ENCODE measurements at places on chromosomes 4 and X.
A peak's percentile ranks its signal among the peaks of the same experiment; 100 is the strongest.

DNA sequence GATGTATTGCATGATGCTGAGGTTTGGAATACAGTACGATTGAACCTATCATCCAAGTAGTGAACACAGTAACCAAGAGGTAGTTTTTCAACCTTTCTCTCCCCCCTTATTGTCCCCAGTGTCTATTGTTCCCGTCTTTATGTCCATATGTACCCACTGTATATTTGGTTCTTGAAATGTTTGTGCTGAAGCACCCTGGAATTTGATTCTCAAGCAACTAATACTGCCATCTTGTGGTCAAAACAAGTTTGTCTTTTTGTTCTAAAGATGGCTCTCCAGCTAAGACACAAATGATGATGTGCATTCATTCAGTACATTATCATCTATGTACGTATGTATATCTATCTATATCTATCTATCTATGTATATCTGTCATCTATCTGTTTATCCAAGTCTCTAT, 33.5 kb upstream of the DCX start:
- peak; percentile 7 for DNase-seq

GRCh38 chrX:44876086-44876485, 3.1 kb downstream of the KDM6A start:
- DNase-seq: no peak

DNA sequence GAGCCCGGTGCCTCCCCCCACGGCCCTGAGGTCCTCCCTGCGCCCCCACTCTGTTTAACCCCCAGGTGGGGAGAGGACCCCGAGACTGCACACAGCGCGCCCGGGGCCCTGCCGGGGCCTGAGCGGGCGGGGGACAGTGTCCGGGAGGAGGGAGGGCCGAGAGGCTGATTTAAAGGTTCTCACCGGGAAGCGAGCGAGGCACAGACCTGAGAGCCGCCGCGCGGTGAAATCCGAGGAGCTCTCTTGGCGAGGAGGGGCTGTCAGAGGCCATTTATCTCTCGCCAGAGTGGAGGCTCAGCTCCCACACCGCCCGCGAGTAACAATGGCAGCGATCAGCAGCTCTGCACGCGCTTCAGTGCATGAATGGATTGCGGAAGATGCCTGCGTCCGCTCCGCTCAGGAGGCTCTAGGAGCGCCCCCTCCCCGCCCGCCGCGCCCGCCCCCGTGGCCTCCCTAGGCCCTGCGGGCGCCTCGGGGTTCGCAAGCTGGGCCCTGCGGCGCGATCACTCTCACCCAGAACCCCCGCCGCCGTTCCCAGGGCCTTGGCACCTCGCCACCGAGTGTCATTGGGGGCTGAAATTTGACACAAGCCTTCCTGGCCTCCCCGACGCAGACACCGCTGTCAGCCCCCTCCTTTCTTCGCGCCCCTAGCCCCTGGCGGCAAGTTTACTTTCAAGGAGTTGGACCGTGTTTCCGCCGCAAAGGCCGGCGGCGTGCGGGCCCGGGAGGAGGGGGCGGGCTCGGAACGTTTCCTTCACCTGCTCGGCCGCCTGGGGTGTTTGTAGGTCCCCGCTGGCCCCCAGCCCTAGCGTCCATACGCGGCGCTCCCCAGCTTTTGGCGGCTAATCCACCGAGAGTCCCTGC, 48.7 kb upstream of the BCOR start:
- peak; percentile 17 for DNase-seq

DNA sequence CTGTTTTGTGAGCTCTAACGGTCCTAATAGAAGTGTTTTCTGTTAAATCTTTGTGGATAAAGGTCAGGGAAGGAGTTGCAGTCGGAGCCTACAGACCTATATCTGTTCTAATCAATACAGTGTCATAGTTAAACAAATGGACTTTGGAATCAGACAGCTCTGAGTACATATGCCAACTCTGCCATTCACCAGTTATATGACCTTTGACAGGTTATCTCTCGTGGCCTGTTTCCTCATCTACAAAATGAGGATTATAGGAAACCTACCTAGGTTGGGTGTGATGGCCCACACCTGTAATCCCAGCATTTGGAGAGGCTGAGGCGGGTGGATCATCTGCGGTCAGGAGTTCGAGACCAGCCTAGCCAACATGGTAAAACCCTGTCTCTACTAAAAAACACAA, 89.7 kb downstream of the MID1IP1 start:
- DNase-seq: no peak

GRCh38 chr4:134807231-134807745, 605.7 kb upstream of the PABPC4L start:
- peak; percentile 1 for DNase-seq

GRCh38 chr4:60655356-60655755, 544.8 kb upstream of the ADGRL3 start:
- DNase-seq: no peak

GRCh38 chr4:96099031-96099430, 259.1 kb downstream of the PDHA2 start:
- DNase-seq: no peak

DNA sequence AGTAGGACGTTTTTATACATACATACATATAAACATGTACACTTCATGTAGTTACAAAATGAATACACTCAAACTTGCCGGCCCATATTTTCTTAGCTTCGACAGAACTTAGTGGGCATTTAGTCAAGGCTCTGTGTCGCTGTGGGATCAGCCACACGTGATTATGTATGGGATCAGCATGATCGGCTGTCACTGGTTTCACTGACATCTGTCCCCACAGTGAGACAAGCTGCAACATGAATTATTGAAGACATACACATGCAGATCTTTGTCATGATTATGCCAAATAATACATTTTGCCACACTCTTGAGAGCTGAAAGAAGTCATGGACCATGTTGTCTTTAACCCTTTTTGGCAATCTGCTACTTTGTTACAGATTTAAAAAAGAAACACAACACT, 38.2 kb upstream of the NAA11 start:
- no peak for DNase-seq

DNA sequence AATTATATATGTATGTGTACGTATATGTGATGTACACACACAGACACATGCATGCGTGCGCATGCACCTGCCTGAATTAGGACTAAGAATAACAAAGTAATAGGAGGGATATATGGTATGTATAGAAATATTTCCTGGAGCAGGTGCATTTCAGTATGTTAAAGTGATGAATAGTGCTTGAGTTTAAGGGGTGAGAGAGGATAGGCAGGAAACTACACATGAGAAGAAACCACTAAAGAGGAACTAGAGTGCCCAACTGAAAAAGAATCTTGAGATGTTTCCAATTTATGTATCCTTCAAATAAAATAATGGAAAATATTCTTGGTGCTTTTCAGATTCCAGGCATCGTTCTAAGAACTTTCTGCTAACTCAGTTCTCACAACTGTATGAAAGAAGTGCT, 52.6 kb upstream of the UNC5C start:
- no peak for DNase-seq

DNA sequence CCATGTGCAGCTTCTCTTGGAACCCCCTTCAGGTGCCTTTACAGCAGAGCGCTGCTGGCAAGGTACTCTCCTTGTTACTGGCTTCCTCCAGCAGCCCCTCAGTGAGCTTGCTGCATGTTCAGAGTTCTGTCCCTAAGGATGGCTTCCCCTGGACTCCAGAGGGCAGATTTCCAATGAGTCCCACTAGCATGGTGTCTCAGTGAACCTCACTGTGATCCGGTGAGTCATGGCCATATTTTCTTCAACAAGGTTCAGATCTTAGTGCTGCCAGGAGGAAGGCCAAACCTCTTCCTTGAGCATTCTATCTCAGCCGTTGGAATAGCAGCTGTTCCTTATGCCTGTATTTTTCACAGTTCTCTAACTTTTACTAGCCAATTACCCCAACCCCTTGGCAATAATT, 98.8 kb downstream of the CASK start:
- no peak for DNase-seq

DNA sequence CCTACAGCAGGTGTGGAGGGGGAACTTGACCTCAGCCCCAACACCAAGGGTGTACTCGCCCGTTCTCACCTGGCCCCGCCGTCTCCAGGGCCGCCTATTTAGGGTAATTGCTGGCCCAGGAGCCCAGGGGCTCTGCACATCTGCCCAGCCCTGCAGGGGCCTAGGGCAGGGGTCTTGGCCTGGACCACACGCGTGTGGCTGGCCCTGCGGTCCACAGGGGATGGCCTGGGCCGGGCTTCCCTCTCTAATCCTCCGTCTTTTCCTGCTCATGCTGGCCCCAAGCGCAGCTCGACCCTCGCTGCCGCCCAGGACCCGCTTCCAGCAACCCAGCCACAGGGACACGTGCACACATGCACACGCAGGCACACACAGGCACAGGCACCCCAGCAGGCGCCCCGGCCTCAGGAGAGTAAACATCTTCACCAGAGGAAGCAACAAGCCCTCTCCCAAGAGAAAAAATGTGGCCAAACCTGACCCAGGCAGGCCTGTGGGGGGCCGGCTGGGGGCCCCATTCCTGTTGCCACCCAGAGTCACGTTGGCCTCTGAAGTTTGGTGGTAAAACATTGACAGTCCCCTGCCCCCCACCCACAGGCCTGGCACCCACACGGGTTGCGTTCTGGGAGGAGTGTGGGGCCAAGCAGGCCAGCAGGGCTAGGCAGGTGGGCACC, 24.6 kb upstream of the FGFR3 start:
- DNase-seq: no peak

- DNase-seq: no peak
These were observed 17.3 kb upstream of the BCORL1 start for GRCh38 chrX:129965166-129965565.

DNA sequence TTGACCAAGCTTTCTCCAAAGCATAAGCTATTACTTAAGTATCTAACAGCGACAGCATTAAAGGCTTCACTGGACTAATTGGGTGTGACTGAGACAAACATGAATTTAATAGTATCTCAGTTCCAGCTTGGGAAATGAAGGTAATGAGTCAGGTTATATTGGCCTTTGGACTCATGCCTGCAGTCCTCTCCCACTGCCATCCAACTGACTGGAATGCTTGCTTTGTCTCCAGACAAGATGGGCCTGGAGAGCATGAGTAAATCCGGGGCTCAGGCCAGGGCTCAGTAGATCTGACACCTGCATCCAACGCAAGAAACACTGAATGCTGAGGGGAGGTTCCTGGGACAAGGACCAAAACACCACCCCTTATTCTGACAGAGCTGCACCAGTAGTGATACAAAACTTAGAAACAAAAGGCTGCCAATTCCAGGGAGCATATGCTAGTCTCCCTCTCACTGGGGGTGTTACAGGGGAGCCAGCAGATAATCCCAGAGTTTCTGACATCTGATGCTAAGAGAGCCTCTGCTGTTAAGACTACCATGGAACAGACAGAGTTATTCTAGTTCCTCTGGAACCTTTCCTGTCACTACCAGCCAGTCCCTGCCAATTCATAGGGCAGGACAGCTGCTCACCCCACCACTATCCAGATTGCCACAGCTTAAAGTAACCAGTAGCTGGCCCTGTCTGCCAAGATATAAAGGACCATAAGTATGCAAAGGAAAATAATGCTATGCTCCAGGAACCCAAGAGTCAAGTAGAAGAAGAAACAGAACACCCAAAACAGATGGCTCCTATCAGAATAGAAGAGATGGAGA, 293.8 kb downstream of the IQCM start:
- peak; percentile 19 for DNase-seq

GRCh38 chr4:171667906-171668305, 145.3 kb upstream of the GALNTL6 start:
- DNase-seq: no peak

DNA sequence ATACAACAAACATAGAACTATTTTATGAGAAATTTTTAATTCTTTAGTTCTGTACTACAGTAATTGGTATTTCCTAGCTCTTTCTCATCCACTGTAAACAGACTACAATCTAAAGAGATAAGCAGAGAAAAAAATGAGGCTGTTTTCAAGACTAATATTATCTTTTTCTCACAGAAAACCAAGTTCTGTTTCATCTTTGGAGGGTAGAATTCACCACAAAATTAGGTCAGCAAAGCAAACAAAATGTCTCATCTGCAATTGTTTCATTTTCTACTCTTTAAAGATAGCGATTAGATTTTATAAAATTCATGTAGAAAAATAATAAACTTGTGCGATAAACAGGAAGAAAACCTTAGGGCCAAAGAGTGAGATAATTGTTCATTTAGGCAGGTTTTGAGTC, 10.8 kb downstream of the APOO start:
- no peak for DNase-seq

- DNase-seq: no peak
These were observed 72.9 kb downstream of the WDR19 start for GRCh38 chr4:39255266-39255665.

- DNase-seq: peak; percentile 27
These were observed 498.4 kb downstream of the PDGFC start for GRCh38 chr4:156473151-156473550.

- peak; percentile 71 for DNase-seq
These were observed 140.9 kb upstream of the HPGD start for GRCh38 chr4:174663216-174663615.

DNA sequence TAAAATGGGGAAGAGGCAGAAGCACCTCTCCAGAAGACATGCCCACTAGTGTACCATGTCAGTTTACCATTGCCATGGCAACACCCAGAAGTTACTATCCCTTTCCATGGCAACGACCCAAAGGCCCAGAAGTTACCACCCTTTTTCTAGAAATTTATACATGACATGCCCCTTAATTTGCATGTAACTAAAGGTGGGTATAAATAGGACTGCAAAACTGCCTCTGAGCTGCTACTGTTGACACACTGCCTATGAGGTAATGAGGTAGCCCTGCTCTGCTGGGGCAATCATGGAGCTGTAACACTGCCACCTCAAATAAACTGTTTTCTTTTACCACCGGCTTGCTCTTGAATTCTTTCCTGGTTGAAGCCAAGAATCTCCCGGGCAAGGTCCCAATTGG, 13.9 kb upstream of the BEX4 start:
- DNase-seq: no peak

GRCh38 chr4:786861-787300, 39.0 kb downstream of the CPLX1 start:
- DNase-seq: no peak
